ENCODE measurements at places on chromosomes 2 and 18. TPM values are rescaled to one million over a fixed set of nuclear protein-coding genes. Genes with fewer than 3 reads are reported as not detected.

Gene GCG
- not detected for total RNA-seq

Gene SLC5A7
- total RNA-seq: not detected

Gene LGALSL
- 1.0 TPM for total RNA-seq

Gene TRIM54
- total RNA-seq: not detected

Gene MRPL53
- total RNA-seq: 82.4 TPM

Gene MAP4K4
- 82.9 TPM for total RNA-seq

Gene ASTL
- total RNA-seq: 0.82 TPM

Gene C2orf66
- total RNA-seq: 0.53 TPM

Gene MAP3K19
- total RNA-seq: 0.64 TPM

Gene CDH2
- 0.23 TPM for total RNA-seq

Gene LRATD1
- not detected for total RNA-seq

Gene SNORC
- total RNA-seq: 3.6 TPM

Gene BOD1L2
- not detected for total RNA-seq

Gene GCKR
- total RNA-seq: not detected

Gene GPR39
- not detected for total RNA-seq

Gene ONECUT2
- not detected for total RNA-seq

Gene RND3
- total RNA-seq: not detected
